ENCODE measurements at places on chromosomes 6 and 20.

GRCh38 chr20:63774306-63774705 is 34.7 kb downstream of the SLC2A4RG start:
- no peak overlapping the region for H3K27ac ChIP-seq
- DNase-seq, result no peak
- H3K27me3 ChIP-seq, result no peaks in the 10 kb centered on the region
- no peaks in the 10 kb centered on the region for H3K36me3 ChIP-seq

GRCh38 chr20:21020659-21021471 is 85.3 kb downstream of the LINC00237 start:
- no peak for DNase-seq
- no peak overlapping the region for H3K4me3 ChIP-seq
- no peaks in the 10 kb centered on the region for H3K36me3 ChIP-seq
- no peak overlapping the region for H3K27ac ChIP-seq
- no peaks in the 10 kb centered on the region for H3K4me1 ChIP-seq
- peaks cover 18% of the 10 kb centered on the region for H3K27me3 ChIP-seq

DNA sequence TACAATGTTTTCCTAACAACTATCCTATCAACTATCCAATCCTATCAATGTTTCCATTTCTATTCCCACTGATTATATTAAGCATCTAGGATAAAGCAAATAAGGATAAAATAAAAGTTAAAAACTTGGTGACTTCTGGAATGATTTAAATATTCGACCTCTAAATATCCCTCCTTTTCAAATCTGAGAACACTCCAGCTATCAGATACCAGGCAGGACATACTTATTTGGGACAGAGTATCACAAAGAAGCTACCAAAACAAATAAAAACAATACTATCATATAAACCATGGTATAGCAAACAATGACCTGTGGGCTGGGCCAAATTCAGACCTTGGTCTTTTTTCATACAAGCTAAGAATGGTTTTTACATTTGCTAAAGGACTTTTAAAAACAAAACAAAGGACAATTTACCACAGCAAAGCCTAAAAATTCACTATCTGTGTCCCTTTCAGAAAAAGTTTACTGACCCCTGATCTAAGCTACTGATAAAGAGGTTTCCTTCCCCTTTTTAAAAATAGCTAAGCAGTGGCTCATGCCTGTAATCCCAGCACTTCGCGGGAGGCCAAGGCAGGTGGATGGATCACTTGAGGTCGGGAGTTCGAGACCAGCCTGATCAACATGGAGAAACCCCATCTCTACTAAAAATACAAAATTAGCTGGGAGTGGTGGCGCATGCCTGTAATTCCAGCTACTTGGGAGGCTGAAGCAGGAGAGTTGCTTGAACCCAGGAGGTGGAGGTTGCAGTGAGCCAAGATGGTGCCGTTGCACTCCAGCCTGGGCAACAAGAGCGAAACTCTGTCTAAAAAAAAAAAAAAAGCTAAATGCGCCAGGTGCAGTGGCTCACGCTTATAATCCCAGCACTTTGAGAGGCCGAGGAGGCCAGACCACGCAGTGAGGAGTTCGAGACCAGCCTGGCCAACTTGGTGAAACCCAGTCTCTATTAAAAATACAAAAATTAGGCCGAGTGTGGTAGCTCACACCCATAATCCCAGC is 6.0 kb downstream of the NUP153 start:
- H3K27ac ChIP-seq, result no peak overlapping the region
- no peak for DNase-seq
- no peak overlapping the region for H3K4me3 ChIP-seq
- H3K36me3 ChIP-seq, result no peaks in the 10 kb centered on the region
- peaks cover 40% of the 10 kb centered on the region for H3K4me1 ChIP-seq

GRCh38 chr6:154426997-154427396 is 70.4 kb upstream of the IPCEF1 start:
- H3K27ac ChIP-seq, result no peak overlapping the region
- no peaks in the 10 kb centered on the region for H3K36me3 ChIP-seq
- DNase-seq, result no peak
- no peaks in the 10 kb centered on the region for H3K27me3 ChIP-seq
- H3K4me1 ChIP-seq, result no peaks in the 10 kb centered on the region

Data from T-cell (primary cell).